Effector CD8-positive, alpha-beta T cell (primary cell): ENCODE measurements at places on chromosomes 16 and 17.

DNA sequence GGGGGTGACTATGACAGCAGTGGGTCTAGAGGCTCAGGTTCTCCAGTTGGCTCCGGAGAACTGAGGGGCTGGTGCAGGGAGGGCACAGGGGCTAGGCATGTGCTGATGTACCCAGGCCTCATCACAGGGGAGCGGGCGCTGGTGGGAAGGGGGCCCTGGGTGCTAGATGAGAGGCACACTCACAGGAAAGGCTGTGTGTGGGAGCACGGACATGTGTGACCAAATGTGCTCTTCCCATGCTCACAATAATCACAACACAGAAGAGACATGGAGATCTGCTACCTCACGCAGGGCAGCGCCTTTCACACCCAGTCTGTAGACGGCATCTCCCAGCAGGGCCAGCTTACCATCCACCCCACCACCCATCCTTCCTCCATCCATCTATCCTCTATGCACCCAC, 17.4 kb upstream of the RASD1 start:
- no peak for DNase-seq

GRCh38 chr17:28471531-28472342, 1.7 kb upstream of the SLC13A2 start:
- no peak for DNase-seq

- DNase-seq: no peak
Measured at GRCh38 chr17:70022175-70022574, 52.9 kb upstream of the KCNJ16 start.

GRCh38 chr17:30116345-30116660, 313 bp upstream of the NSRP1 start:
- DNase-seq: no peak

DNA sequence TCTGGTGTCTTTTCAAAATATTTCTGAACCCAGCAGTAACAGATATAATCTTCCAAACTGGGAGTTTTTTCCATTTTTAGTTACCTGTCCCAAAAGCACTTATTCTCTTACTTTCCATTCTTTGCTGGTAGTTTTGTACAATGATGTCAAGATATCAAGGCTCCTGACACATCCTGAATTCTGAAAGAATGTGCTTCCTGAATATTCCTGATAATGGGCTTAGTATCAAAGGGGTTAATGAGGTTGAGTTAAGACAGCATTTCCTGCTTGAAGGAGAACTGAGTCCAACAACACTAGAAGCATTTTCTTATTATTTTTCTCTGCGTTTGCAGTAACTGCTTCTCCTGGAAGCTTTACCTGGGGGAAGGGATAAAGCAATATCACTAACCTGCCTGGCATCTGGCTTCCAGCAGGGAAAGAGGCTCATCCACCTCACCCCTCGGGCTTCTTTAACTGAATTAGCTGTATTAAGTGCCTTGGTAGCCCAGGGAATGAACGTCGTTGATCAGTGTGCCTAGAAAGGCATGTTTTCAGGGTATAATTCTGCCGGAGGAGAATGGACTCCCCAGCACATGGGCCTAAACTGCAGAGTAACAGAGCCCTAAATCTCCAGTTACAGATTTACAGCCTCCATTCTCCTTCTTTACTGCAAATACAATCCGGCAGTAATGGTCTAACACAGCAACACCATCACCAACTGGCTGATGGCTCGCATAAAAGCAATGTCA, 134.4 kb downstream of the SNX11 start:
- no peak for DNase-seq

GRCh38 chr16:72963533-72964315, 84.2 kb downstream of the ZFHX3 start:
- DNase-seq: no peak

GRCh38 chr16:56415875-56416274, 9.5 kb downstream of the AMFR start:
- DNase-seq: no peak

GRCh38 chr17:76841776-76842405, 26.3 kb upstream of the MGAT5B start:
- DNase-seq: no peak

DNA sequence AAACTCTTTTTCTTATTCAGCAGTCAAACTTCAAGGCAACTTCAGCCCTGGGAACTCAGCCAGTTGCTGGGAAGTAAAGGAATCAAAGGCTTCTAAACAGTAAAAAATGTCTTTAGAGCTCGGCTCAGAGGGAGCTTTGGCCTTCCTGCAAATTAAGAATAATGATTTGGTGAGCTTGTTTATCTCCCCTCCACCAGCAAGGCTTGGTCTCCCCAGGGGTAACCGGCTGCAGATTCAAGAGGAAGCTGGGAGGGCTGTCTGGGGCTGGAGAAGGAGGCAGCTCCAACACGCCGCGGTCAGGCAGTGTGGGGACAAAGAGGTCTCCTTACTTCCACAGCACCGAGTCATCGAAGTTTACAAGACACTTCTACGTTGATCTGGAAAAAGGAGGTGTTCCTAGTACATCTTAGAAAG, 17.7 kb upstream of the DOC2B start:
- DNase-seq: no peak

DNA sequence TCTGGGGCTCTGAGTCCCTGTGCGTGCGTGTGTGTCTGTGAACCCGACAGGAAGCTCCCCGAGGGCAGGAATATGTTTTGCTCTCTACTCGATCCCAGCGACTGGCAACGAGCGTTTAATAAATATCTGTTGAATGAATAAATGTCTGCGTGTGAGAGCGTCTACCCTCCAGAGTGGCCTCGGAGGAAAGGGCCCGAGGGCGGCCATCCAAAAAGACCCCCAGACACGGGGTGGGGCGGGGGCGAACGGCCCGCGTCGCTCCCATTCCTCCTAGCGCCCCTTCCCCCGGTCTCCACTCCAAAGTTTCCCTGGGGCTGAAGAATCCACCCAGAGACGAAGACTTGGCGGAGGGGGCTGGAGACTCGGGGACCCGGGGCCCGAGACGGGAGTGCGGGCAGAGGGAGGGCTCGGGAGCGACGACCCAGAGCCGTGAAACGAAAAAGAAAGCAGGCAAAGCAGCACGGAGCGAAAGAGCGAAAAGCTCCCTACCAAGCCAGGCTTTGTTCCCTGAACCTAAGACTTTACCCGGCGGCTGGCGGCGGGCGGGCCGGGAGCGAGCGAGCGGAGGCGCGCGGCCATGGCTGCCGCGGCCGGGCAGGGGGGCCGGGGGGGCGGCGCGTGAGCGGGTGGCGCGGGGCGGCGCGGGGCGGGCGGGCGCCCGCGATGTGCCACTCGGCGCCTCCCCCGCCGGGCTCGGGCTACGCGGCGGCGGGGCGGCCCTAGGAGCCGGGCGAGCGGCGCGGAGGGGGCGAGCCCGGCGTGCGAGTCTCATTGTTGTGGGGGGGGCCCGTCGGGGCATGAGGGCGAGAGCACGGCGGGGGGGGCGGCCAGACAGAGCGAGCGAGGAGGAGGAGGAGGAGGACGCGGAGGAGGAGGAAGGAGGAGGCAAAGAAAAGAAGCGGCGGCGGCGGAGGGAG, at the start of gene MLLT6:
Gene MLLT6 (plus strand): TSS at position 668 of the 917 bp plus-strand sequence. CDS start 360 bp downstream, outside the sequence.
- peak; percentile 73 for DNase-seq

GRCh38 chr16:86773354-86773715, 195.0 kb downstream of the FOXL1 start:
- DNase-seq: no peak

DNA sequence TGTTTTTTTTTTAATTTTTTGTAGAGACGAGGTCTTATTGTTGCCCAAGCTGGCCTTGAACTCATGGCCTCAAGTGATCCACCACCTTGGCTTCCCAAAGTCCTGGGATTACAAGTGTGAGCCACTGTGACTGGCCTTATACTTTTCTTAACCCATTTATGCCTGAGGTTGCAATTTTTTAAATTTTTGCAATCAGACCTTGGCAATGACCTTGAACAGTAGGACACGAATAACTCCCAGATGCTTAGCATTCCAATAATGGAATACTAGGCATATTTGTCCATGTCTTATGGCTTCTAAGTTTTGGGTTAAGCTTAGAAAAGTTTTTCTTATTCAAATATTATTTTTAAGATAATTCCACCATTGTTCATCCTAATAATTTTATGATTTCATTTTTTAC, 28.3 kb upstream of the TMEM97 start:
- no peak for DNase-seq

DNA sequence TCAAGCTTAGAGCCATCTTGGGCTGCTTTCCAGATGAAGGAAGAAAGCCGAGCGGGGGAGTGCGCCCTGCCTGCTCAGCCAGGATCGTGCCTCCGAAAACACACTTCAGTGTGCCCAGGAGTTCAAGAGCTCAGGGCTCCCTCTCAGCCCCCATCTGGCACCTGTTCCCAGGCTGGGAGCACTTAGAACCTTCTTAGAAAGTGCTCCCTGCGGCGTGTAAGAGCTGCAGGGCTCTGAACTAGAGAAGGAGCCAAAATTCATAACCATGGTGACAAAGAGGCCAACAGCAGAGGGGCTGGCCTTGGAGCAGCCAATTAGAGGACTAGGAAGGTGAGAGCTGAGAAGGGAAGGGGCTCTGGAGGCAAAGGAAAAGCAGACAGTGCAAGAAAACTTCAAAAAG, 59.0 kb upstream of the TNRC6C start:
- no peak for DNase-seq

GRCh38 chr17:2701996-2702741, 9.4 kb downstream of the CLUH start:
- no peak for DNase-seq

- no peak for DNase-seq
Measured at GRCh38 chr17:797236-797840, 15.2 kb downstream of the MRM3 start.

GRCh38 chr16:47634727-47635126, 173.6 kb downstream of the PHKB start:
- no peak for DNase-seq

DNA sequence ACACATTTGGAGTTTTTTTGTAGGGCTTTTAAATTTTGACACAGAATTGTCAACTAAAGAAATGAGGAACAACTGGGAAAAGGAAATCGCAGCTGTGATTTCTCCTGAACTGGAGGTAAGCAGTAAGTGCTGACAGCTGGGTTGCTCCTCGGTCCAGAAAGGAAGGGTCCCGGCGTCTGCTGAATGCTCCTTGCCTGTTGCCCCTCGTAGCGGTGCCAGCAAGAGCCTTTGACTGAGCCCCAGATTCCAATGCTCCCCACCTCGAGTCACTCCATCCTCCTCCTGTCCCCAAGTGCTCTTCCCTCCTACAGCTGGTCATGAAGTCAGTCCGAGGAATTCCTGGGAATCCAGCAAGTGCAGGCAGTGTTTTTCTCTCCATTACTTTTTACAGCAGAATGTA, 32.0 kb upstream of the ENDOV start:
- no peak for DNase-seq

DNA sequence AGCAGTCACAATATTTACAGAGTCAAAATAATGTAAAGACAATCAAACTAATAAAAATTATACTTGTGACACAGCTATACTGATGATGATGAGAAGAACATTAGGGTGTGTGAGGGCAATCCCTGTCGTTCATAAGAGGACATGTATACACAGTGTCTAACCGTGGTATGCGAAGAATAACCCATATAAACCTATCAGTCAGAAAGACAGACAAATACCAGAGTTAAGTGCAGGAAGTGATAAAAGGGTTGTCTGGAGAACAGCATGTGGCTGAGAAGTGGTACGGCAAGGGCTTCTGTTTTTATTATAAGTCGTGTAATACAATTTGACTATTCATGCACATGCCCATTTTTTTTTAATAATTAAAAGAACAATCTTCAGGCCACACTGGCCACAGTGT, 46.7 kb downstream of the LMF1 start:
- DNase-seq: no peak

- DNase-seq: no peak
Measured at GRCh38 chr17:632560-632959, 82.1 kb downstream of the VPS53 start.

DNA sequence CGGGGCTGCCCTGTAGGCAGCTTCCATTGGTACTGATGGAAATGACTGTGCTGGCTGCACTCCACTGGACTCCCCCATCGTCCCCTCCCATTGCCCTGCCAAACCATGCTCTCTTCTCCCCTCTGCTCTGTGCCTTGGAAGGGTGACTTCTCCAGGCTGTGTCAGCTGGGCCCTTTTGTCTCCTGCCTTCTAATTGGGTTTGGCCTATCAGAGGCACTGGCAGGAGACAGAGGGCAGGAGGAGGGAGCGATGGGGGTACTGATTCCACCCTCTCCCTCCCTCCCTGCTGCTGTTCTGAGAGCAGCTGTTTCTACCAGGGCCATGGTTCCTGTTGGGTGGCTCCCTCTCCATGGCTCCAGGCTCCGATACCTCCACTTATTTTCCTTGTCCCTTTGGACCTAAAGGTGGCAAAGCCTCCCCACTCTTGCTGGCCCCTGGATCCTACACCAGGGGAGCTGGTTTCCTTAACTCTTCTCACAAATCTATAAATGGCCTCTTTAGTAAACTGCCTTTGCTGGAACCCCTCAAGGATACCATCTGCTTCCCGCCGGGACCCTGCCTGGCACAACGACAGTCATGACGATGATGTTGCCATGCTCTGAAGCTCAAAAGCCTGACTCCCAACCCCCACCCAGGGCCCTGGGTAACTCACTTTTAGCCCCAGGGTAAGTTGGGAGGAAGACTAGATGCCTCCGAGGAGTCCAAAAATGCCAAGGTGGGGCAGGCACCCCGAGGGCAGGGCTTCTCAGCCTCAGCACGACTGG, 123.8 kb upstream of the RPL38 start:
- no peak for DNase-seq

DNA sequence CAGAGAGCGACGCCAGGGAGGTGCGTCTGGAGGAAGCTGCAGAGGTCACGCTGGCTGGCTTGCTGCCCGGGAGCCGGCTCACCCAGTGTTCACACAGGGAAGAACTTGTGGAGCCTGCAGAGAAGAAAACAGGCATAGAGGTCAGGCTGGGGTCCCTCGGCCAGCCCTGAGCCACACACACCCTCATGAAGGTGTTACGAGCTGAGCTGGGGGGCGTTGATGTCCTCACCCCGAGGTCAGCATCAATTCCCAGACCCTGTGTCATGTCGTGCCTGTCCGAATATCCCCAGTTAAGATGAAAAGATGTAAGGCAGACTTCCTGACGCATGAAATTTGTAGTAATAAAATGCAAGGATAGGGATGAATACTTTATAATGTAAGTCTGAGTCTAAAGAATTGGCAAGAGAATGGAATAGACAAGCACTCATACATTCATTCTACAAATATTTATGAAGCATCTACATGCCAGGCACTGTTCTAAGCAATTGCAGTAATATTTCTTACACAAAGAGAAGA, 77.1 kb downstream of the USP31 start:
- DNase-seq: no peak

GRCh38 chr17:15270628-15271381, 5.7 kb upstream of the PMP22 start:
- DNase-seq: no peak

GRCh38 chr17:27914382-27914781, 21.2 kb upstream of the LYRM9 start:
- DNase-seq: no peak

GRCh38 chr17:80822700-80823410, 168.8 kb upstream of the CHMP6 start:
- DNase-seq: no peak

- DNase-seq: no peak
Measured at GRCh38 chr16:87854053-87854906, 15.0 kb downstream of the SLC7A5 start.

GRCh38 chr17:47254403-47254943, 846 bp downstream of the ITGB3 start:
- DNase-seq: no peak

- DNase-seq: peak; percentile 58
Measured at GRCh38 chr17:56653877-56654276, 60.4 kb downstream of the NOG start.

- no peak for DNase-seq
Measured at GRCh38 chr16:27960619-27961295, 102.8 kb downstream of the GSG1L start.

GRCh38 chr17:44829523-44830358, at the start of gene GJC1:
Gene GJC1 (minus strand): TSS chr17:44830287. CDS start chr17:44805817, 24,470 bp downstream.
- no peak for DNase-seq

- no peak for DNase-seq
Measured at GRCh38 chr16:3183445-3184139, 4.4 kb upstream of the OR1F1 start.

- no peak for DNase-seq
Measured at GRCh38 chr16:75021410-75021809, 22.6 kb downstream of the ZNRF1 start.
